ENCODE measurements at places on chromosomes 3 and 15.

DNA sequence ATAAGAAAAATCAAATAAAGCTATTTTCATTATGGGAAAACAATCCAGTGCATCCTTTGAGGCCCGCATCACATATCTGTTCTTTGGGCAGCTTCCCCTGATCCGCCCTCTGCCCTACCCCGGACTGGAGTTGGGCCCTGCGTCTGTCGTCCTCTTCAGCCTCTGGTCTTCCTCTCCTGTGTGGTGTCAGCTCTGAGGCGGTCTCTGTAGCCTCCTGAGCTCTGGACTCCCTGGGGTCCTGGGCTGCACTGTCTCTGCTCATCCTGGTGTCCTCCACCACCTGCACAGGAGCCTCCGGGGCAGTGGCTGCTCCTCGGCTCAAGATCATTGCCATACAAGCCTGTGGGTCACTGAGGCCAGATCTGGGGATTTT lies 7.4 kb upstream of the SNX22 start:
- no peak for DNase-seq

- no peak for DNase-seq
Measured at GRCh38 chr3:5347486-5347885, 160.0 kb downstream of the EDEM1 start.

- no peak for DNase-seq
Measured at GRCh38 chr3:14452740-14453710, 50.6 kb downstream of the SLC6A6 start.

DNA sequence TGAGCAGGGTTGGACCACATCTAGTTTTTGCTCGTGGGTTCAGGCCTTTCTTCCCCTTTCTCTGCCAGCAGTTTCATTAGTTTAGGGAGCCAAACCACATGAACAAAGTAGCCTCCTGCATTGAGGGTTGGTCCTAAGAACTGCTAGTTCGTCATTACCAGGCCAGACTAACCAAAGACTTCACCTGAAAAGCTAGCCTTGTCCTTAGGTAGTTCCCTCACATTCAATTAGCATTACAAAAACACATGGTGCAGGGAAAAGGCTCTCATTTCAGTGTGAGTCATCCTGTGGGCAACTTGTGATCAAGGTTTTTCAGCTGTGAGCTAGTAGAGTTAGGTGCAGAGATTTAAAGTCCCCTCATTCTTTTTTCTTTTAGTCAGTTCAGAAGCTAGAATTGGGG lies 279.3 kb upstream of the CTNNB1 start:
- DNase-seq = no peak

DNA sequence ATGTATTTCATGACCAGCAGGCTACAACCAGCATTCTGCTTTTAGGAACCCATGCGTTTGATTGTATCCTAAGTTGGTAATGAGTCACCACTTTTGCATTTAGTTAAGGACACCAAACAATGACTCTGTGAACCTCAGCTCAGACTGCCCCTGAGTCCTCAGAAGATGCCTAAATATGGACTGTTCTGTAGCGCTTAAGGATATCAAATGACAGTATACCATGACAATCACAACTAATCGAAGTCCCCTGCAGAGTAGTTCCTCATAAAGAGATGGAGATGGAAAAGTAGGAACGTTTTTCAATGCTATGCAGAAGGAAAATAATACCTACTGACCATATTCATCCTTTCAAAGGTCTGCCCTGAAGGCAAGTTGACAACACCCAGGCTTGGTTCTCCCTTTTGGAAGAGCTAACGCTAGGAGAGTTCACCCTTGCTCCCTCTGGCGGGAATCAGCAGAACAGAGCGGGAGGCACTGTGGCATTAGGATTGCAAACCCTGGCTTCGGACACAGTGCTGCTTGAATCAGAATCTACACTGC lies 508.6 kb downstream of the FHIT start:
- no peak for DNase-seq

- DNase-seq = no peak
Measured at GRCh38 chr3:160265088-160265487, 39.9 kb downstream of the C3orf80 start.

DNA sequence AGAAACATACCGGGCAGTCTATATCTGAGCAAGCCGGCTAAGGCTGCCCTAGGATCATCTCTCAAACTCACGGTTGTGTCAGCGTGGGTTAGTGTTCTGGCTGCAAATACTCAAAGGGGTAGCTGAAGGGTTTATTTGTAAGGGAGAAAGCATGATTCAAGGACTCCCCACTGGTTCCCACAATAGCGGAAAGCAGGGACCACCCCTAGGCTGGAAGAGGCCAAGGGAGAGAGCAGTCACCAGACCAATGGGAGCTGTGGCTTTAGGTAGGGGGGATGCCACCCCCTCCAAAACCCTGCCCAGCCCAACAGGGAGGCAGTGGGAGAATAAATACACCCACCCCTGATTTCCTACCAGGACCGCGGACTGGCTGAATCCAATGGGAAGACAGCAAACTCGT lies 7.3 kb upstream of the LMCD1 start:
- DNase-seq = no peak

DNA sequence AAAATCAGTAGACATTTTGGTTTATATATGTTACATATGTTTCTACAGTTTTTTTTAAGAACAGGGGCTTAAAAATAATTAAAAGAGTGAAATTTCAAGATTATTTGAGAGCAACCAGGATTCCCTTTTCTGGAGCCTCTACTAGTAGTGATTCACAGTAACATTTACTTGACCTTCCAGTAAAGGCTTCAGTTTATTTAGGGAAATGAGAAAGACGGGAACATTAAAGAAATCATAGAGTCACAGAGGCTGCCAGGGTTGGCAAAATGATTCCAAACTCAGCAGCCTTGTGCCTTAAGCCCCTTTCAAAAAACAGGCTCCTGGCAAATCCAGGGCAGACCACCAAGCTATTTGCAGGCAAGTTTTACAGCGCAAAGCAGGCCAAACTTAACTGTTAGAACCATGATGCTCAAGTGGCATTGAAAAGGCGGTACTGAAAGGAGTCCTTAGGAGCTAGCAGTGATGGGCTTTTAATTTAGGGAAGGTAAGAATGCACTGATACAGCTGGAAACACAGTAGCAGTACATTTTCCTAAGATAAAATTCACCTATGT lies 201.1 kb upstream of the ADAMTS9 start:
- DNase-seq = no peak

DNA sequence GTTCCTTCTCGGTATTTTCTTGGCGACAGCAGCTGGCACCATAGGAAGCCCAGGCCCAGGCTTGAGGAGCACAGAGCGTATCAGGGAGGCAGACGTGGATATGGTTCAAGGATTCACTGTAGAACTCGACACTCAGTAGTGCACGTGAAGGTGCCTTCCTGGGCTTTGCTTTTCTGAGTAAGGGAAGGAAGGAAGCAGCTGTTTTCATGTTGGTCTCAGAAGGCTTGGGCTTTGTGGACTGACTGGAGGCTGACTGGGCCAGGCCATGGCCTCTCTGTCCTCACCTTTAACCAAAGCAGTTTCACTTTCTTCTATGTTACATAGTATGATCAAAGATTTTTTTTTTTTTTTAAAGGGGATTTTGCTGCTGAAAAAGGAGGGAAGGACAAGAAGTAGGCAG lies 6.9 kb upstream of the GHRL start:
- no peak for DNase-seq

GRCh38 chr3:52062505-52062904 lies 6.1 kb upstream of the DUSP7 start:
- DNase-seq = no peak

DNA sequence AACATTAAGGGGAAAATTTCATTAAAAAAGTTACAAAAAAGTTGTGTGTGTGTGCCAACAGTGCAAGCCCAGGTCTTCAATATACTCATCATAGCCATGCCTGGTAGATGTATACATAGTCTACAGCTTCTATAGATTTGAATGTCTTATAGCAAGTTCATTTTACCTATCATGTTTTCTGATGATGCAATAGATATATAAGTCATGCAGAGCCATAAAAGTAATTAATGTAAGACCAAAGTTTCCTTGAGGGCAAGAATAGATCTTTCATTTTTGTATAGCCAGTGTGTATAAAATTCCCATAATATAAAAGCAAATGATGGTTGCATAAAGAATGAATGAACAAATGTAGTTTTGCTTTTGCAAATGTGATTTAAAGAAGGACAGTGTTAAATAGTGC lies 1138.4 kb downstream of the TBL1XR1 start:
- no peak for DNase-seq

GRCh38 chr3:128069271-128069670 lies 17.0 kb downstream of the SEC61A1 start:
- no peak for DNase-seq

DNA sequence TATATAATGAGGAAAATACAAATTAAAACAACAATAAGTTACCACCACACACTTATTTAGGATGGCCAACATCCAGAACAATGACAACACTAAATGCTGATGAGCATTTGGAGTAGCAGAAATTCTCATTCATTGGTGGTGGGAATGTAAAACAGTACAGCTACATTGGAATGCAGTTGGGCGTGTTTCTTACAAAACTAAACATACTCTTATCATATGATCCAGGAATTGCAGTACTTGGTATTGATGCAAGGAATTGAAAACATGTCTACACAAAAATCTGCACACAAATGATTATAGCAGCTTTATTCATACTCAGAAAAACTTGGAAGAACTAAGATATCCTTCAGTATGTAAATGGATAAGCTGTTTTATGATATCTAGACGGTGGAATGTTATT lies 594.2 kb downstream of the ZBBX start:
- no peak for DNase-seq

DNA sequence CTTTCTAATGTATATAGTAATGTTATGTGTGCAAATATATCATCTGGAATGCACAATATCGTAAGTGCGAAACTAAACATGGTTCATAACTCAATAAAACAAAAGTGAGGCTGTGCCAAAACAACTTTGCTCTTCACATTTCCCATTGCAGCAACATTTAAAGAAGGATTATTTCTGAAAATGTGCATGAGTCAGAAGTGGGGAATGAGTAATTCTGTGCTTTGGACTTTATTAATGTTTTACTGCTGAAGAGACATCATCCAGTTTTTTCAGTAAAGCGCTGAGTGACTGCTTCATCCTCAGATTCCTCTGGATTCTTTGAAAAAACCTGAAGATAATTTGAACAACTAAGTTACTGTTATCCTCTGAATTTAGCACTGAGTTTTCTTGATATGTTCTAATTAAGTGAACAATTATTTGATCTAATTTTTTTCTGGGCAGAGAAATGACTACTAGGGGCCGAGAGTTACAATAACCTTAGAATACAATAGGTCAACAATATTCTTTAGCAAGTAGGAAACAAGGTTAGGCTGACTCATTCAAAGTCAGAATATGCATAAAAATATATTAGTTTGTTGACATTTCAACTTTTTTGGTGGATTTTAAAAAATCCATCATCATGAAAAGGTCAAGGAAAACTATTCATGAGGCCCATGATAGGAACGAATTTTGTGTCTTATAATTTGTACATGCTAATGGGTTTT lies 20.0 kb upstream of the PLCL2 start:
- no peak for DNase-seq

- DNase-seq = no peak
Measured at GRCh38 chr15:83288381-83288801, 3.9 kb upstream of the BNC1 start.

DNA sequence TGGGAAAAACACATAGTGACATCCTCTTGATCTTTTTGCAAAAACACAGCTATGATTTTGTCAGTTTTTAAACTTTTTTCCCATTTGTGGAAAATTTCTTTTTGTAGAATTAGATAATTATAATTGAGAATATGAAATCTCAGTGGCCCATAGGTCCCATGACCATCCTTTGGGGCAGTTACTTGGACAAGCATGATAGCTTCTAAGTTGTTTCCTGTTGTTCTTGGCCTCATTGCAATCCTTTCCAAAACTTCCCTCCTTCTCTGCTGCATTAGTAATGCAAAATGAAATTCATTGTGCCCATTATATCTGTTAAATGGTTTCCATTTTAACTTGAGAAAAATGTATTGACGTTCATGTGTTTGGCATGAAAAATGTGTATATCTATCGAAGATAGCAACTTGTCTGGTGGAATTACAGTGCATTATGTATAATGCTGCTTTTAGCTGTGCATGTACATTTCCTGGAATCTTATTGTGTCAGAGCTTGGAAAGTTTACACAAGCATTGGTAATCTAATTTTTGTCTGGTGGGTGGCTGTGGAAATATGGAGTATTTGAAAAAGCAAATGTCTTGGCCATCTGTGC lies 70.0 kb downstream of the MDFIC2 start:
- no peak for DNase-seq

DNA sequence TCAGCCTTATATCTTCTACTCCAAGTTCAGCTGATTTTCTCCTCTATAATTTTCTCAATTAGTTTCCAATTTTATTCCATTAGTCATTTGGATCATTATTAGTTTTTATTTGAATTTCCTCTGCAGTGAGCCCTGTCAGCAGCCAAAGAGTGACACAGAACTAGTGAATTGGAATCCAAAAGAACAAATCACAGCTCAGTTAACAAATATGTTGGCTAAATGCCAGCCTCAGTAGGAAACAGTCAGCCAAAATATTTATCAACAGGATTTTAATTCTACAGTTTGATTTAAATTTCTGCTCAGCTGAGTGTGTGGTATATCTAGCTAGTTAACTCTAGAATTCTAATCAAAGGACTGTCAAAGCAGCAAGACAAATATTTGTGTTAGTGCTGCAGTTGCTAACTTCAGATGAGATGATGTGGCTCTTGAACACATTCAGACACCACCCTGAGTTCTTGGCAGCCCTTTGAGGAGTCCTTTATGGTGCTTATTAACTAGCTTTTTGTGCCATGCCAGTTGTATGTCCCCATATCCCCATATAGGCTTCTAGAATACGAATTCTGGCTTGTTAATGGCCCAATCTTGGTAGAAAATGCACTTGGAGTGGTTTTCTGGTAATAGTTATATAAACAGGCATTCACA lies 194.5 kb downstream of the CPNE4 start:
- no peak for DNase-seq

- DNase-seq = no peak
Measured at GRCh38 chr15:90607361-90607760, 77.6 kb downstream of the CRTC3 start.

DNA sequence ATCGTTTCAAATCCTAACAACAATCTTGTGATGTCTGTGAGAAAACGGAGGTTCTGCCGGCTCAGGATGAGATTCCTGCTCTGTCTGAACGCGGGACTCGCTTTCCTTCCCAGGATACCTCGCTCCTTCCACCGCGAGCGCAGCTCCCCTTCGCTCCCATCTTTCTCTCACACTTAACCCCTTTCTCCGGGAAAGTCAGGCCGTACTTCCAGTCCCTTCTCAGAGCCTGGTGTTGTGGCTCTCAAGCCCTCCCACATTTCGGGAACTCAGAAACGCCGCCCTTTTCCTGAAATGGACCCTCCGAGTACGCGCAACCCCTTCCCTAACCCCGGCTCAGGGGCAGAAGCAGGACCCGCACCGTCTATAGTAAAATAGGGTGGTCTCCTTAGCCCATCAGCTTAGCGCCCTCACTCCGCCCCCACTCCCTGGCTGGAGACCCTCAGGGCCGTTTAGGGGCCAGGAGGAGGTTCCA lies 378 bp upstream of the FEM1B start:
- DNase-seq = no peak

- DNase-seq = no peak
Measured at GRCh38 chr3:98670020-98670419, 76.6 kb upstream of the CPOX start.

- no peak for DNase-seq
Measured at GRCh38 chr3:110684466-110684865, 387.1 kb upstream of the NECTIN3 start.

All from activated CD8-positive, alpha-beta memory T cell treated with anti-CD3 and anti-CD28 coated beads for 1 hour (primary cell).